GM13977 (cell line): ENCODE measurements at places on chromosomes 5 and 9.

- no peak for DNase-seq
Measured at GRCh38 chr5:9401786-9402472, 143.9 kb downstream of the SEMA5A start.

- DNase-seq, result no peak
Measured at GRCh38 chr9:112203536-112203935, 28.4 kb upstream of the SUSD1 start.

DNA sequence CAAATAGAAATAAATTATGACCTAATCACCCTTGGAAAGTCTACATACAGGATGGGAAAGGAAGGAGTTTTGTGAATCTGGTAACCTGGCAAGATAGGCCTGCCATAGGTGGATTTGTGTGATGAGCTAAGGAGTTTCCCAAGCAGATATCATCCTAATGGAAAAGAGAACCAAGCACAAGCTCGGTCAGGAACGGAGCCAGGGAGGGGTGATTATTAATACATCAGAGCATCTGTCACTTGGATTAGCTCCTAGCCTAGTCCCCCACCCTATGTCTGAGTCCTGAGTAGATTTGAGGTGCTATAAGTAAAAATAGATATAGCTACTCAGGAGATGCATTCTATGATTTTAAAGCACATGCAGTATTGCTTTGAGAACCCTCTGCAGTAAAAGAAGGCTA, 57.3 kb upstream of the SMARCA2 start:
- no peak for DNase-seq

DNA sequence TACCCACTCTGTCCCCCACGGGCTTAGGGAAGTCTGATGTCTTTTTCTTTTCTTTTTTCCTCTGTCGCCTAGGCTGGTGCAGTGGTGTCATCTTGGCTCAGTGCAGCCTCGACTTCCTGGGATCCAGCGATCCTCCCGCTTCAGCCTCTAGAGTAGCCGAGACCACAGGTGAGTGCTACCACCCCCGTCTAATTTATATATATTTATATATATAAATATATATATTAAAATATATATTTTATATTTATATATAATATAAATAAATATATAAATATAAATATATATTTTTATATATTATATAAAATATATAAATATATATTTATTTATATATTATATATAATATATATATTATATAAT, 3.3 kb upstream of the ANXA2R start:
- no peak for DNase-seq

- DNase-seq, result no peak
Measured at GRCh38 chr9:108270051-108270450, 585.7 kb downstream of the ACTL7B start.

- no peak for DNase-seq
Measured at GRCh38 chr5:158990979-158991775, 108.5 kb downstream of the EBF1 start.

GRCh38 chr9:13791816-13792215, 512.3 kb upstream of the MPDZ start:
- DNase-seq, result no peak

- DNase-seq, result no peak
Measured at GRCh38 chr9:5361326-5362010, 21.8 kb upstream of the RLN1 start.

GRCh38 chr5:74540622-74541021, 99.9 kb downstream of the ENC1 start:
- no peak for DNase-seq

GRCh38 chr5:132065351-132065937, 5.0 kb downstream of the IL3 start:
- DNase-seq, result peak; percentile 74

- DNase-seq, result no peak
Measured at GRCh38 chr9:104779334-104779733, 15.4 kb downstream of the NIPSNAP3B start.

GRCh38 chr9:72141484-72141883, 7.8 kb upstream of the GDA start:
- DNase-seq, result no peak

DNA sequence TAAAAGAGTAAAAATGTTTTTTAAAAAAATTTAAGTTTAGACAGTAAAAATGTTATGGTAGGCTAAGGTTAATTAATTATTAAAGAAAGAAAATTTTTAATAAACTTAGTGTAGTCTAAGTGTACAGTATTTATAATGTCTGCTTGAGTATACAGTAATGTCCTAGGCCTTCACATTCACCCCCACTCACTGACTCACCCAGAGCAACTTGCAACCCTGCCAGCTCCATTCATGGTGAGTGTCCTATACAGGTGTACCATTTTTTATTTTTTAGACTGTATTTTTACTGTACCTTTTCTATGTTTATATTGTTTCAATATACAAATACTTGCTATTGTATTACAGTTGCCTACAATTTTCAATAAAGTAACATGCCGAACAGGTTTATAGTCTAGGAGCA, 234.1 kb downstream of the AUH start:
- no peak for DNase-seq
